Stimulated activated CD4-positive, alpha-beta T cell treated with anti-CD3 and anti-CD28 coated beads, TNF-alpha, amount 100 ng/mL, for 1 hour (primary cell): ENCODE measurements at places on chromosomes 4 and X.

GRCh38 chrX:45513042-45513441, 312.4 kb upstream of the DIPK2B start:
- no peak for DNase-seq

DNA sequence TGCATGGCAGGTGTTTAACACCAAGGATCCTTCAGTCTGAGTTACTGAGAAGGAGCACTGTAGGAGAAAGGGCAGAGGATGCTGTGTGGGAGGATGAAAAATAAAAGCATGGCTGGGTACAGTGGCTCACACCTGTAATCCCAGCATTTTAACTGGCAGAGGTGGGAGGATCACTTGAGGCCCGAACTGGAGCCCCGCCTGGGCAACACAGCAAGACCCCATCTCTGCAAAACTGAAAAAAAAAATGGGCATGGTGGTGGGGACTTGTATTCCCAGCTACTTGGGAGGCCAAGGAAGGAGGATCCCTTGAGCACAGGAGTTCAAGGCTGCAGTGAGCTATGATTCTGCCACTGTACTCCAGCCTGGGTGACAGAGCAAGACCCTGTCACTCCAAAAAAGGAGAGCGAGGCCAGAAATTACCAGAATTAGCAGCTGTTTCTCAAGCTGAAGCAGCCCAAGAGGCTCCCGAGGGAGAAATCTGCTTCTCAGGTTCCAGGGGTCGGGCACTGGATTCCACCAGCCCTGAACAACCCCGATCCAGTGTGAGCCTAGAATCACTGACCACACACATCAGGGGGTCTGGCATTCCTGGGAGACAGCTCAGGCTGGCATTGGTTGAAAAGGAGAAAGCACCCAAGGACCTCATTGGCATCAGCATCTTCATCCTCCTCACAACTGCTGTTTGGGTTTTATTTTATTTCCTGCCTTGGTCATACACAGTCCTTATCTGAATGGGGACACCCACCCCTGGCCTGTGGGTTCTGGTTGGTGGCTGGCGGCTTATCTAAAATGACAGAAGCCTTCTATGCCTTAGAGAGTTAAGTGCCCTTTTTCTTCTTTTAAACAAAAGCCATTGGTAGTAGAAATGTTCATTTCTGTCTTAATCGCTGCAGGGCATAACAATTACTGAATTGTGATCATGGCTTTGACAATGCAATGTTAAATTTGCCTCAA, 66.3 kb upstream of the TRIM2 start:
- no peak for DNase-seq

GRCh38 chr4:161991811-161992210, 172.0 kb downstream of the FSTL5 start:
- DNase-seq: no peak

DNA sequence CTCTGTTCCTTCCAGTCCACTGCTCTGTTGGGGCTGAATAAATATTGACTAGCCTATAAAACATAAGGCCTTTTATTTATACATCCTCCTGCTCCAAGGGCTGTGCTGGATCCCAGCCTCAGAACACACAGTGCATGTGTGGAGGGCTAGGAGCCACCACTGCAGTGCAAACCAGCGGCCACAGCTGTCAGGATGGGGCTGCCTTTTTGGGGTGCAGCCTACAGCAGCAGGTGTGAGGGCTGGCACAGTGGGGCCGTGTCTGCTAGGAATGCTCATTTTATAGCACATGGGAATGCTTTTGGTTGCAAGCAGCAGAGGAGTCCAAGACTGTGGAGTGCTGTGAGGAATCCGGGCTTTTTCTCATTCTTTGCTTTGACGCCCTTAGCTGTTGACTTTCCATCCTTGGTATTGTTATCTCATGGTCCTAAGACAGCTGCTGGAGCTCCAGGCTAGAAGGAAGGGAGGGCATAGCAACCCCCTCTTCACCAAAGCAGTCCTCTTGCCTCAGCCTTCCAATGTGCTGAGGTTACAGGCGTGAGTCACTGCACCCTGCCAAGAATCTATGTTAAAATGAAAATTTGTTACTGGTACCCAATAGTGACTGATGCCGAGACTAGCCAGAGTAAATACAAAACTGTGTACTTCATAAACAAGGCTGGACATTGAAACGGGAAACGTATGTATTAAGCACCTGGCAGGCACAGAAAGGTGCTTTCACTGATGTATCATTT, 334.3 kb upstream of the GATB start:
- DNase-seq: no peak

- DNase-seq: no peak
Measured at GRCh38 chrX:85303544-85303943, 59.8 kb downstream of the ZNF711 start.

- no peak for DNase-seq
Measured at GRCh38 chrX:22616867-22617266, 344.2 kb downstream of the CBLL2 start.

- DNase-seq: no peak
Measured at GRCh38 chr4:47642191-47642830, 157.2 kb downstream of the ATP10D start.

- DNase-seq: no peak
Measured at GRCh38 chr4:182640932-182641331, 276.3 kb downstream of the DCTD start.

GRCh38 chr4:135032670-135033069, 831.1 kb upstream of the PABPC4L start:
- DNase-seq: no peak

DNA sequence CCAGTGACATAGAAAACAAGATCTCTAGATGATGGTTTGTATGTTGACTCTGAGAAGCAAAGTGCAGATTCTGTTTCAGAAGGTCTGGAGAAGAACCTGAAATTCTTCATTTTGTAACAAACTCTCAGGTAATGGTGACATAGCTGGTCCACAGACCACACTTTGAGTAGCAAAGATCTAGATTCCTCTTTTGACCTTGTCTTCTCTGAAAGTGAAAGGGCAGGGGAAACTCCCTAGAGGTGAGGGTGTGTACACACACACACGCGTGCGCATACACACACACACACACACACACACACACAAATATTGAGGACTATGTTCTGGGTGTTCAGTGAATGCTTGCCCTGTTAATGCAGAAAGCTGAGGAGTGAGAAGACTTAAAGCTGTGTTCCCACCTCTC, 110.1 kb downstream of the NHSL2 start:
- DNase-seq: no peak

- no peak for DNase-seq
Measured at GRCh38 chr4:68346461-68346860, 3.4 kb downstream of the YTHDC1 start.

GRCh38 chr4:145069361-145069760, 28.6 kb downstream of the ANAPC10 start:
- DNase-seq: no peak
